ENCODE measurements at places on chromosomes 5 and 9. TPM values are rescaled to one million over a fixed set of nuclear protein-coding genes. Genes with fewer than 3 reads are reported as not detected.

TMEM215 gene
- total RNA-seq, result not detected

ZNF608 gene
- 17.4 TPM for total RNA-seq

ISOC1 gene
- 10.6 TPM for total RNA-seq

ADAMTSL2 gene
- not detected for total RNA-seq

SLC46A2 gene
- not detected for total RNA-seq

CBY3 gene
- not detected for total RNA-seq

DNA sequence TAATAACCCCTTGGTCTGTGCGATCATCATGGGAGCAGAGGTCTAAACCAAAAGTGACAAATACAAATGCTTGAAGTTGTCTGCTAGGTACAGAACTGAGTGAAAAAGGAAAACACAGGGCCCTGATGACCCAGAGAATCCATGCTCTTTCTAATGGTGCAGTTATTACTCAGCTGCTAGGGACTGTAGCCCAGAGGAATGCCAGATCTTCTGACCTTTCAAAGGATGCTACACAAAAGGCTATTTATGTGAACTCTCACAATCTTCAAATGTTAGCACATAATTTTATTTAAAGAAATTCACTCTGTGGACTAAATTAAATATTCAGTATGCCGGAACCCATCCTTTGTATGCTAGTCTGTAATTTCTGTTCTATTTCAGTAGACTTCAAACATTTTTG is 79.9 kb downstream of the PRR16 start:
- no peaks in the 10 kb centered on the region for H3K4me1 ChIP-seq
- DNase-seq, result no peak
- no peaks in the 10 kb centered on the region for H3K27me3 ChIP-seq
- no peak overlapping the region for H3K4me3 ChIP-seq

- peaks cover 34% of the 10 kb centered on the region for H3K4me1 ChIP-seq
- H3K27me3 ChIP-seq, result no peaks in the 10 kb centered on the region
- no peak overlapping the region for H3K27ac ChIP-seq
- peaks cover 9% of the 10 kb centered on the region for H3K36me3 ChIP-seq
Measured at GRCh38 chr5:158868546-158868945, 231.2 kb downstream of the EBF1 start.

GRCh38 chr5:151926188-151926587 is 1.5 kb upstream of the GLRA1 start:
- H3K4me3 ChIP-seq, result no peak overlapping the region
- H3K27me3 ChIP-seq, result peaks cover 33% of the 10 kb centered on the region
- no peaks in the 10 kb centered on the region for H3K4me1 ChIP-seq
- H3K27ac ChIP-seq, result no peak overlapping the region
- DNase-seq, result no peak
- H3K36me3 ChIP-seq, result no peaks in the 10 kb centered on the region

- H3K4me1 ChIP-seq, result peaks cover 17% of the 10 kb centered on the region
- H3K4me3 ChIP-seq, result no peak overlapping the region
- H3K27me3 ChIP-seq, result no peaks in the 10 kb centered on the region
- H3K36me3 ChIP-seq, result no peaks in the 10 kb centered on the region
- no peak overlapping the region for H3K27ac ChIP-seq
- DNase-seq, result no peak
Measured at GRCh38 chr5:52789851-52790250, 2.1 kb downstream of the ITGA1 start.

- no peak for DNase-seq
- H3K4me1 ChIP-seq, result no peaks in the 10 kb centered on the region
- no peak overlapping the region for H3K4me3 ChIP-seq
- H3K27me3 ChIP-seq, result no peaks in the 10 kb centered on the region
- no peak overlapping the region for H3K27ac ChIP-seq
Measured at GRCh38 chr5:1809416-1810035, 8.3 kb downstream of the NDUFS6 start.

GRCh38 chr9:89022001-89022759 is 30.9 kb downstream of the S1PR3 start:
- H3K27ac ChIP-seq, result no peak overlapping the region
- no peaks in the 10 kb centered on the region for H3K27me3 ChIP-seq
- no peaks in the 10 kb centered on the region for H3K36me3 ChIP-seq
- DNase-seq, result no peak
- no peak overlapping the region for H3K4me3 ChIP-seq
- no peaks in the 10 kb centered on the region for H3K4me1 ChIP-seq

DNA sequence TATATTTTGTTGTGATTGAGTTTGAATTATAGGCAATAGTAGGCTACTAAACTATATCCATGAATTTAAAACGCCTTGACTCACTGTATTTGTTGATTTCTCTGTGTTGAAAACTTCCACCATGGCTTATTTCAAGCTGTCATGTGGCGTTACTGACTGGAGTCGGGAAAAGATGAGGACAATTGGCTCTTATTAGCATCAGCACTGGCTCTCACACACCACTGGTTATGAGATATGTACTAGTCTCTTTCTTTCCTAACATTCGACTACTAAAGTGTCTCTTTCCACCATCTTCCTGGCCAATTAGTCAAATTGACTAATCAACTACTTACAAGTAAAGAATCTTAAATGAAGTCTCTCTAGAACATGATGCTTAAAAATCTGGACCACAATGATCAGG is 9.1 kb upstream of the DAB2 start:
- no peak for DNase-seq
- no peak overlapping the region for H3K27ac ChIP-seq
- H3K27me3 ChIP-seq, result no peaks in the 10 kb centered on the region
- H3K4me1 ChIP-seq, result no peaks in the 10 kb centered on the region
- H3K36me3 ChIP-seq, result no peaks in the 10 kb centered on the region
- H3K4me3 ChIP-seq, result no peak overlapping the region

DNA sequence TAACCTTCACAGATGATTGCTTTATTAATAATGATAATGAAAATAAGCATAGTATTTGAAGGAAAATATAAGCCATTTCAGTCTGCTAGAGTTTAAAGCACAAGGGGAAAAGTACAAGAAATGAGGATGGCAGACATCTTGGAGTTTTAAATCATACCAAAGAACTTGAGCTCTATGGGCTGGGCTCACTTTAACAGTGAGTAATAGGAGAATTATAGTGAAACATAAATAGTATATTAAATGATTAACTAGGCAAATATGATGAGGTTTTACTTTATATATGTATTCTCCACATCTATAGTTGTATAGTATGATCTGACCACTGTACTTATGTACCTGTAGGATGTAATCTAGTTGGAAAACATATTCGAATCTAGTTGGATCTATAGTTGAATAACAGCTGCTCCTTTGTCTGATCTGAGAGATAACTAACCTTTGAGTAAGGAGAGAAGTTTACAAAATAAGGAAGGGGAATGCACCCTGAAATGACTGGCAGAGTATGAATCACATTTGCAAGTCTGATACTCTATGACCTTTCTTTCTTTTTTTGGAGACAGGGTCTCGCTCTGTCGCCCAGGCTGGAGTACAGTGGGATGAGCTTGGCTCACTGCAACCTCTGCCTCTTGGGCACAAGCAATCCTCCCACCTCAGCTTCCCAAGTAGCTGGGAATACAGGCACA is 17.6 kb downstream of the MEGF9 start:
- no peaks in the 10 kb centered on the region for H3K27me3 ChIP-seq
- H3K27ac ChIP-seq, result no peak overlapping the region
- peaks cover 21% of the 10 kb centered on the region for H3K4me1 ChIP-seq

GRCh38 chr5:125267636-125268248 is 521.3 kb upstream of the ZNF608 start:
- DNase-seq, result no peak
- no peak overlapping the region for H3K4me3 ChIP-seq
- H3K36me3 ChIP-seq, result no peaks in the 10 kb centered on the region
- no peak overlapping the region for H3K27ac ChIP-seq

DNA sequence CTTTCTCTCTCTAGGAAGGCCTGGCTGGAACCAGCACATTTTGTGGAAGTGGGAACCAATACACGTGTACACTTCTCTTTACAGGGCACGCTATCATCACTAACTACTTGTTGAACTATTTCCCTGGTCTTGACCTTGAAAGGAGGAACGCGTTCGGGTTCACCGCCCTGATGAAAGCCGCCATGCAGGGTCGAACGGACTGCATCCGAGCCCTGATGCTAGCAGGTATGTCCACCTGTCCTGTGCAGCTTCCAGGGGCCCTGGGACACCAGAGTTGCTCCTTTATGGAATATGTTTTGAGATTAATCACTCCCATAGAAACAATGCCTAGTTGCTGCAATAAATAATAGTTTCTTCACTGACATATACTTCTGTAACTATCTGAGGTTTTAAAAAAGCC is 74.1 kb downstream of the ANKRD33B start:
- H3K4me3 ChIP-seq, result no peak overlapping the region
- H3K4me1 ChIP-seq, result peaks cover 36% of the 10 kb centered on the region
- H3K27me3 ChIP-seq, result no peaks in the 10 kb centered on the region
- peaks cover 7% of the 10 kb centered on the region for H3K36me3 ChIP-seq
- DNase-seq, result no peak

DNA sequence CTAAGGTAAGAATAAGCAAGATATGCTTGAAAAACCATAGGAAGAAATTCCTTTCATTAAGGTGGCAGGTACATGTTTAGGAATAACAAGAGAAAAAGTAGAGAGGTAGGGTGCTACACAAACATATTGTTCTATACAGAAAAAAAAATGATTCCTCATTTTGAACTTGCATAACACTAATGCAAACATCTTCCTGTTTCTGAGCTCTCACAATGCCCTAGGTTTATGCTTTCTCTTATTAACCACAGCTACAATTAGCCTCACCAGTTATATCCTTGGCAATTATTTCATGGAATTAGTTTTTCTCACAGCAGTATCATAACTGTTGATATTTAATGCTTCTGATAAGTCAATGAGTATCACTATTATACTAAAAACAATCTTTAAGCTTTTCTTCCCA is 20.7 kb downstream of the CEMIP2 start:
- H3K4me3 ChIP-seq, result no peak overlapping the region
- no peaks in the 10 kb centered on the region for H3K27me3 ChIP-seq
- no peak for DNase-seq
- no peak overlapping the region for H3K27ac ChIP-seq
- peaks cover 5% of the 10 kb centered on the region for H3K4me1 ChIP-seq

GRCh38 chr5:52796031-52796430 is 8.3 kb downstream of the ITGA1 start:
- H3K4me1 ChIP-seq, result peaks cover 18% of the 10 kb centered on the region
- no peak overlapping the region for H3K27ac ChIP-seq
